Activated CD4-positive, alpha-beta T cell treated with anti-CD3 and anti-CD28 coated beads for 24 hours (primary cell): ENCODE measurements at places on chromosomes 5 and 9.

DNA sequence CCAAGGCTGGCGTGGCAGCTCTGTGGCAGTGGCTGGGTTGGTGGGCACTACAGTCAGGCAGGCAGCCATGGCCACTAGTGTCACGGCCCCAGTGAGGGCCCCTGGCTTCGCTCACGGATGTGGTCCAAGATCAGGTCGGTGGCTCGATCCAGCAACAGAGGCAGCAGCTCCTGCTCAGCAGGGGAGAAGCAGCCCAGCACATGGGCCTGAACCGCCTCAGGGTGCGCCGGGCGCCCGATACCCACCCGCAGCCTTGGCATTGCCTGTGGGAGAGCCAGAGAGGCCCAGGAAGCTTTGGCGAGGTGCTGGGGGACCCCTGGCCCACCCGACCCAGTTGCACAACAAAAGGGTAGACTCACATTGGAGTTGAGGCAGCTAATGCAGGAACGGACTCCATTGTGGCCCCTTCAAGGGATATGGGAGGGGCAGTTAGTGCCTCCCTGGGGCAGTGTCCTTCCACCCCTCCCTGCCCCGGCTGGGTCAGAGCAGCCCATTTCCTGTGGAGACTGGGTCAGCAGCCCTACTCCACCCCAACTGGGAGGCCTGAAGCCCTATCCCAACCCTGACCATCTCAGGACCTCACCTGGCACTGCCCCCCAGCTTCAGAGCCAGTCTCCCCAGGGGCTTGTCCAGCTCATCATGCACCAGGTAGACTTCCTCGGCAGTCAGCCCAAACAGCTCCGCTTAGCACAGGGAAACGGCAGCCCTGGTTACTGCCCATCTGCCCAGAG is 1.3 kb downstream of the PTRH1 start:
- DNase-seq, result no peak

DNA sequence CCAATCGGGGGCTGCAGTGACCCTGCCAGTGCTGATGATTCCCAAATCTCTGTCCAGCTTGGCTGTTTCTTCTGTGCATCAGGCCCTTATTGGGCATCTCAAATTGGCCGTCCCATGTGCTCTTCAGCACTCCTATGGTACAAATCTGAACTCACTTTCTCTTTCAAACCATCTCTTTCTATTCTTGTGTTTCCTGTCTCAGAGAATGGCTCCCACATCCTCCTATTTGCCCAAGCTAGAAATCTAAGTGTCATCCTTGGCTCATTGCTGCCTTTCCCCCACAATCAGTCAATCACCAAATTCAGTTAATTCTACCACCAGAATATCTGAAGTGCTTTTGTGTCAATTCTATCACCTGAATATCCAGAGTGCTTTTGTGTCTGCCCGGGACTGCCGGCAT is 336.6 kb downstream of the CWC27 start:
- no peak for DNase-seq

DNA sequence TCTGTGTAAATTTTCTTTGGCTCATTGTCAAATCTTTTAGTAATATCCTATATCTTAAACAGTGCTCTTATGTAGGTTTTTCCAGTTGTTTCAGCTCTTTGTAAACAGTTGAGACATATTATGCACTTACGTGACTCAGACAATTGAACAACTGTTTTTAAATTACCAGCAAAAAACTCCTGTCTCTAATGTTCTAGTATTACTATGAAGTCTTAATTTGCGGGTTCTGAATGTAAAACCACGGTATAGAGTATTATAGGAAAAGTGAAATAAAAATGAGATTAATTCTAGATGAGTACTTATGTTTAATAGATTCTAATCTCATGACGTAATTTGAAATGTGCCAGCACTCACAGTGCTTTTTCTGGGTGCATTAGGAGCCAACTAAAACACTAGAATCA is 136.0 kb downstream of the GDNF start:
- no peak for DNase-seq

- no peak for DNase-seq
These were observed 159.7 kb downstream of the ATP10B start for GRCh38 chr5:160692271-160692670.

- DNase-seq, result no peak
These were observed 51.2 kb downstream of the STRBP start for GRCh38 chr9:123217128-123217654.

DNA sequence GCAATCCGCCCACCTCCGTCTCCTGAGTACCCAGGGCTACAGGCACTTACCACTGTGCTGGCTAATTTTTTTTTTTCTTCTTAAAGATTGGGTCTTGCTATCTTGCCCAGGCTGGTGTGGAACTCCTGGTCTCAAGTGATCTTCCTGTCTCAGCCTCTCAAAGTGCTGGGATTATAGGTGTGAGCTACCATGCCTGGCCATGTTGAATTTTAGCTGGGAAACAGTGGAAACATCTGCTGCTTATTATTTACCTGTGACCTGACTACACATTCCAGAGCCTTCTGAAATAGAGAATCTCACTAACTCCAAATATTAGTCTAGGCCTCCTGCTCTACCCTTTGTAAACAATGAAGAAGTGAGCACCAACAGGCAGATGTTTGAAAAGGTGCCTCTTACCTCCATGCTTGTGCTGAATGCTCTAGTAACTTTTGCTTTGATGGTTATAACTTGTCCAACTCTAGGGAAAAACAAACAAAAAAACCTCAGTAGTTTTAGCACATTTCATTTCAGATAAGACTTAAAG is 22.5 kb downstream of the ACOT12 start:
- DNase-seq, result no peak

- DNase-seq, result no peak
These were observed 29.5 kb downstream of the AQP7 start for GRCh38 chr9:33372900-33373299.

GRCh38 chr5:53503562-53504218 is 23.3 kb downstream of the FST start:
- DNase-seq, result no peak

GRCh38 chr9:130186051-130186450 is 13.8 kb downstream of the NCS1 start:
- DNase-seq, result no peak

DNA sequence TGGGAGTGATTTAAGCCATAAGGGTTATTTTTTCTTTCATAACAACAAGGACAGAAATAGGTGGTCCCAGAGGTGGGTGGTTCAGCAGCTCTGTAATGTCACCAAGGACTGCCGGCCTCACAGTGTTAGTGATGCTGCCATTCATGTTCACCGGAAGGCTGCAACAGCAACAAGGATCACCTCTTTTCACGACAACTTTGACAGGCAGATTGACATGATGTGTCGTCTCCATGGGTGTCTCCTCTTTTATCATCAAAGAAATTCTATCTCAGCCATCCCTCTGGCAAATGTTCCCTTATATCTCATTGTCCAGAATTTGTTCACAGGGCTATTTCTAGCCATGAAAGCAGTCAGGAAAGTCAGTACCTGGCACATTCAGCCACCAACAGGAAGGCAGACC is 231.5 kb downstream of the SH3GL2 start:
- no peak for DNase-seq

GRCh38 chr5:67536866-67537265 is 340.3 kb upstream of the CD180 start:
- DNase-seq, result no peak

- DNase-seq, result no peak
These were observed 2.3 kb downstream of the ANXA2R start for GRCh38 chr5:43037636-43038495.

DNA sequence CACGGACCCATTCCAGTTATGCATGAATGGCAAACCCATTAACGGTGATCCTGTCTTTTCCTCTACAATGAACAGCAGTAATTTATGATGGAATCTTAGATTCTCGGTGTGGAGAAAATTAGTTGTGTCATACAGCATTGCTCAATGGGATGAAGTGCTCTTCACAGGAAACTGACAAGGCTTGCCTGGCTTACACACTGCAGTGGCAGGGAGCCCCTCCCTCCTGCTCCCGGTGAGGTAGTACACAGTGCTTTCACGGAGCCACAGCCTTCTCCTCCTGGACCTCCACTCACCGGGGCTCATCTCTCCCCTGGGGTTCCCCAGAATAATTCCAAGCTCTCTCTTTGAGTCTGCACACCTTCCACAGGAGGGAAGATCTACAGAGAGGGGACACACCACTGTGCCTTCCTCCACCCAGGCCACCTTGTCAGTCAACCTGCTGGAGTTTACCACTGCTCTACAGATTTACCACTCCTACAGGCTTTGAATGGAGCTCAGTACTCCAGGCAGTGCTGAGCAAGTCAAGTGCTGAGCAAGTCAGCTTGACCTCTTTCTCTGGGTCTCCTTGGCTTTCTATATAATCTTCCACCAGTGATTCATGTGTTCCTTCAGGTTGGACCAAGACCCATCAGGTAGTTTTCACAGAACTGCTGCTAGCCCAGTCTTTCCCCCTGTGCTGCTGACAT is 59.1 kb upstream of the TBC1D2 start:
- DNase-seq, result no peak

DNA sequence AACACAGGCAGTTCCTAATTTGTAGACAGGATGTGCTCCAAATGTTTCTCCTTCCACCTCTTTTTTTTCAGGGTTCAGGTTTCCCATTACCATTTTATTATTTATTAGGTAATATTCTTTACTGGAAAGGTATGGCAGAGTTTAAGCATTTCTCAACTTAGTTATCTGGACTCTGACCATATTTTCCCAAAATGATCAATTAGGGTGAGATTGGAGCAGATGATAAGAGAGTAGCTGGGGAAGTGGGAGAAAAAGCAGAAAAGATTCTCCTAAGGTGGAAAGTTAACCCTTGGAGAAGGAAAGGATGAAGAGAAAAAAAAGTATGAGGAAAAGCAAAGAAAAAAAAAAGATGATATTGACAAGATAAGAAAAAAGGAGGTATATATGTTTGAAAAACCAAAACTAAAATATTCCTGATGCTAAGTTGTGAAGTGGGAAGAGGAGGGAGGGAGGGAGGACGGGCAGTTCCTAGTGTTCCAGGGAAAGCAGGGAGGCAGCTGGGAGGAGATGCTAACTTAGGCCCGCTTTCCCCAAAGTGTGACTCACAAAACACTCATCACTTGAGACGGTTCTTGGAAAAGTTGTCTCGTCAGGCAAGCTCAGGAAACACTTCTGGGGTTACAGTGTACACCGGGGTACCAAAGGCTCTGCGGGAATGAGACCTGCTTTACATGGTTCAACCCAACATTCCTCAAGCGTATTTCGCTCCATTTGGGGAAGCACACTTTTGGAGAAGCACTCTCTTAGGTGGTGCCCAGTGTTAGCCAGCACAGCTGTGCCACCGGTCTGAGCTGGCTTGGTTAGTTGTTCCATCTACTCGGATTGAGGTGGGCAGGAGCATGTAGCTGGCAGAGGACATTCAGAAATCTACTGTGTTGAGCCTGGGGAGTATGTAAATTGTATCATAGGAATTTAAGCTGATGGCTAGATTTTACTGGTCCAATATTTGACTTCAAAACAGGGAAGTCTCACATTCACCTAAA is 35.1 kb downstream of the B4GALT1 start:
- no peak for DNase-seq

GRCh38 chr9:133959171-133959570 is 33.0 kb downstream of the VAV2 start:
- no peak for DNase-seq

- no peak for DNase-seq
These were observed 197.1 kb upstream of the TBCA start for GRCh38 chr5:77973253-77973609.

GRCh38 chr5:73726071-73726470 is 100.1 kb downstream of the ARHGEF28 start:
- no peak for DNase-seq

DNA sequence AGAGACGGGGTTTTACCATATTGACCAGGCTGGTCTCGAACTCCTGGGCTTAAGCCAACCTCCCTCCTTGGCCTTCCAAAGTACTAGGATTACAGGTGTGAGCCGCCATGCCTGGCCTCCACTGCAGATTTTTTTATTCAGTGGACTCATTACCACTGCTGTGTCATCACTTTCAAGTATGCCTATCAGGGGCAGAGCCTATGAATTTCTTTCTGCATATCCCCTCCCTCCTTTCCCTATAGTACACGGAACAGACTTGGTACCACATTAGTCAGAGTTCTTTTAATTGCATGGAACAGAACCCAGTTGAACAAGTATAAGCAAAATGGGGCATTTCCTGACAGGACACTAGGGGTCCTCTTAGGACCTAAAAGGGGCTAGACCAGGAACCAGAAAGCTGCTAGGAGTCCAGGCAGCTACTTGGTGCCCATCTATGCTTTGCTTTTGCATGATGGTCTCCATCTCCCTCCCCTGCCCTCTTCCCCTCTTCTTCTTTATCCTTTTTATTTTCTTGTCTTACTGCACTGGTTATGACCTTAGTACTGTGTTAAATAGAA is 5.8 kb downstream of the BSPRY start:
- DNase-seq, result no peak

DNA sequence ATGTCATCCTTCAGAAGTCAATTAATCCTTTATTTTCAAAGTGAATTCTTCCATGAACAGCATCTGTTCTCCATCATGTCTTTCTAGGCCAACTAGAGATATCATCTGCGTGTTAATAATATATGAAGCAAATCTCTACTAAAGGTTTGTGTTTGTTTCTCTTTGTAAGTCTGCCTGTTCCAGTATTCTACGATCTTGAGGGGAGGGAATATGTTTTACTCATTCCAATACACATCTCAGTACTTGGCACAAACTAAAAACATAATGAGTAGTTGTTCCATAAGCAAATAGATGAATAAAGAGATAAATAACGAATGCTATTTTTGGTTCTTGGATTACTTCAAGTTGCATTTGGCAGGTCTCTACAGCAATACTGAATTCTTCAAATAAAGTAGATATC is 470.7 kb upstream of the GRIN3A start:
- no peak for DNase-seq

GRCh38 chr5:83001796-83002381 is 75.3 kb downstream of the TMEM167A start:
- DNase-seq, result no peak

DNA sequence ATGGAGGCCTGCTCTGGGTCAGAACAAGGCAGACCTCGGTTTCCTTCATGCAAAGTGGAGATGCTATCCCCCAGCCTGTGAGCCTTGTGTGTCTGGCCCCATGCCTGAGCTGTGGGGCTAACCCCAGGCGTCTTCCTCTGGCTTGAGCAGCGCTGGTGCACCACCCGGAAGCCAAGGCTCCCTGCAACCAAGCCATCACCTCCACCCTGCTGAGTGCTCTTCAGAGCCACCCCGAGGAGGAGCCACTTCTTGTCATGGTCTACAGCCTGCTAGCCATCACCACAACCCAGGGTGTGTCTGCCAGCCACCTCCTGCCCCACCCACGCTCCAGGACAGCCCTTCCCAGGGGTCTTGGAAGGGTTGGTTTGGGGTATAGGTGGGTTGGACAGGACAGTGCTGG is 16.2 kb downstream of the REXO4 start:
- DNase-seq, result no peak

- DNase-seq, result peak; percentile 46
These were observed at the start of gene DRD1 for GRCh38 chr5:175444060-175444904. TSS of gene DRD1 (minus strand) at chr5:175444182. CDS start at chr5:175443099, 1,083 bp downstream.
